Stimulated activated CD8-positive, alpha-beta memory T cell treated with anti-CD3 and anti-CD28 coated beads, Interleukin-2, amount 100 ng/mL, for 1 hour (primary cell): ENCODE measurements at places on chromosomes 11 and 22.

- DNase-seq = no peak
Measured at GRCh38 chr11:93604008-93604660, 57.3 kb upstream of the CEP295 start.

DNA sequence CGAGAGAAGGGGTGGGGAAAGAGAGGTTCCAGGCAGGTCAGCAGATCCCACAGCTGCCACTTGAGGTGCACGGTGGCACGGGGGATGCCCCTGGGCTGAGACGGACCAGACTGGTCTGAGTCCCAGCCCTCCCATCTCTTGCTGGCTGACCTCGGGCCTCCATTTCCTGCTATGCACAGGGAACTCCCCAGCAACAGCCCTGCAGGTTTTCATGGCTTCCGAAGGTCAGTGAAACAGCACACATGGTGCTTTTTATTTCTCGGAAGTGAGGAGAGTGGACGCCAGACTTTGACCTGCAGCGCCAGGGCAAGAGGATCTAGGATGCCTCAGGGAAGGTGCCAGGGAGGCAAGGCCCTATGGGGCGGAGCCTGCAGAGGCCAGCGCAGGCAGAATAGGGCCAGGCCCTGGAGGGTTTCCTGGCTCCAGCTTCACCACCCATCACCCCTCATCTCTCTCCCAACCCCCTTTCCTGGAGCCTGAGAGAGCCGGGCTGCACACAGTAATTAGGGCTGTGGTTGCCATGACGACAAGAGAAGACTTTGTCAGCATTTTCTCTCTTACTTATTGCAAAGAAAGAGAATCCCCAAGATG, 29.5 kb downstream of the SLC22A12 start:
- DNase-seq = no peak

DNA sequence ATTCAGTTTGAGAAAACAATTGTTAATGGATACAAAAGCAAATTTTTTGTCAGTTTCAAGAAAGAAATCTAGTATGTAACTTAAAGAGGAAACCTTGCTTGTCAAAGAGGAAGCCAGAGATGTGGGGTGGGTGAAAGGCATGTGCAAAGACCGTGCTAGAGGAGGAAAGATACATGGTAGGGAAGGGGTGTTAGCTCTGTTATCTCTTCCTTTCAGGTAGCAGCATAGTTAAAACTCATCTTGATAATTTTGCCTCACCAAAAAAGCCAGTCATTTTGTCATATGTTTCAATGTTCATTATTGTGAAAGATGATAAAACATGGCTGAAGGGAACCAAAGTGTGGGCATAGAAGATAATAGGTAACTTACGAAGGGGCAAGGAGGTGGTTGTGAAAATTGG, 2.6 kb upstream of the MS4A2 start:
- DNase-seq = no peak

DNA sequence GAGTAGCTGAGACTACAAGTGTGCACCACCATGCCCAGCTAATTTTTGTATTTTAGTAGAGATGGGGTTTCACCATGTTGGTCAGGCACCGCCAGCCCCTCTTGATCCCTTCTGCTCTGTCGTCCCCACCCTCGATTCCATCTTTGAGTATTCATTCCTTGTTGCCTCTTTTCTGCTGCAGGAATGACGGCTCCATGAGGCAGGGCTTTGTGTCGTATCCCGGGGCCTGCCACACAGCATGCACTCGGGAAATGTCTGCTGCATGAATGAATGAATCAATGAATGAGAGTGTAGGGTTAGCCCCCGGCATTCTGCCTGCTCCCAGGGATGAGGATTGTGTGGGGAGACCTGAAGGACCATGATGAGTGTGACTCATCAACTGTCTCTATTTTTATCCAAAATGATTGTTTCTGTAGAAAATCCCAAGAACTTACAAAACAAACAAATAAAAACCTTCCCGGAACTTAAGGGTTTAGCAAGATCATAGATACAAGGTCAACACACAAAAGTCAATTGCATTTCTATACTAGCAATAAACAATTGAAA, 54.6 kb upstream of the SLC22A12 start:
- no peak for DNase-seq

DNA sequence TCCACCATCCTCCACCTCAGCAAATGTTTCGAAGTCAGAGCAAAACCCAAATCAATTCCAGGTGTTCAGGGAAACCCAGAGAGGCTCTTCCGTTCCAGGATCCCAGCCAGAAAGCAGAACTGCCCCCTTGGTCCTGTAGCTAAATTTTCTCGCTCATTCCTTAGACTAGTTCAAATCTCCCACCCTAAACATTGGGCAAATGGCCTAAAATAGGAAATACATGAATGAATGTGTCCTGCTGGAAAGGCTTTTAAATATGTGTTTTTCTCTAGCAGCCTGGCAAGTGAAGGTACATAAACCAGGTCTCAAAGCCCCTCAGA, 89.6 kb downstream of the ETS1 start:
- no peak for DNase-seq

DNA sequence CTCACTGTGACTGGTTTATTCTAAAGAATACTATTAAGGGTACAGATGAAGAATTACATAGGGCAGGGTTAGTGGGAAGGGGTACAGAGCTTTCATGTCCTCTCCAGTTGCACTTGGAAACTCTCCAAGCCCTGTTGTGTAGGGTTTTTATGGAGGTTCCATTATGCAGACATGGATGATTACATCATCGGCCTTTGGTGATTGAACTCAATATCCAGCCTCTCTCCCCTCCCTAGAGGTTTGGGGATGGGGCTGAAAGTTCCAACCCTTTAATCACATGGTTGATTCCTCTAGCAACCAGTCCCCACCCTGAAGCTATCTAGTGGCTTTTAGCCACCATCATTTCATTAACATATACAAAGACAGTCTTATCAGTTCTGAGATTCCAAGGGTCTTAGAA, 472.6 kb downstream of the BUD13 start:
- DNase-seq = no peak

GRCh38 chr11:34844463-34845112, 71.6 kb downstream of the APIP start:
- no peak for DNase-seq

DNA sequence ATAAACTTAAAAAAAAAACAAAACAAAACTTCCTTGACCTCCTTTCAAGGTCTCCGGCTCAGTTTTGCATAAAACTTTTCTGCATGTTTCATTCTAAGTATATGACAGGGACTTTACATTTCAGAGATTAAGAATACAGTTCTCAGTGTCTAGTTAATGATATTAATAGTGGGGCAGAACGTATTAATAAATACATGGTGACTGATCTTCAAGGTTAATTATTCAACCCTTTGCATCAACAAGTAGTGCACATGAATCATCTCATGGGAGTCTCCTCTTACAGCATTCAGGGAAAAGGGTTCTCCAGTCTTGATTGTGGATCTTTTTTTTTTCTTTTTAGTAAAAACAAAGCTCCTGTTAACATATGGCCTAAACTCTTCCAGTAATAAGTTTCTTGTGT, 146.8 kb downstream of the KIRREL3 start:
- no peak for DNase-seq

DNA sequence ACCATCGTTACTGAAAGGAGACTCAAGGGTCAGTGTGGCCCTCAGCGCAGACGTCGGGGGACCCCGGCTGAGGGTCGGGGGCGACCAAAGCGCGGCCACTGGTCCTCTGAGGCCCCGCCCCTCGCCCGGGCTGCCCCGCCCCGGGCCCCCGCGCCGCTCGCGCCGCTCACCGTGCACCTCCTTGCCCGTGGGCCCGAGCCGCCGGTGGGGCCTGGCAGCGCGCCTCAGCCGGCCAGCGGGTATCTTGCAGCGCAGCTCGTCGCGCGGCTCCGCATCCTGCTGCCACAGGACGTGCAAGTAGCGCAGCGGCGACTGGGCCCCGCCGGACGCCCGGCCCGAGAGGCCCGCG, 419 bp downstream of the ANKRD54 start:
- no peak for DNase-seq

- DNase-seq = no peak
Measured at GRCh38 chr11:82791779-82792178, 58.1 kb upstream of the FAM181B start.

DNA sequence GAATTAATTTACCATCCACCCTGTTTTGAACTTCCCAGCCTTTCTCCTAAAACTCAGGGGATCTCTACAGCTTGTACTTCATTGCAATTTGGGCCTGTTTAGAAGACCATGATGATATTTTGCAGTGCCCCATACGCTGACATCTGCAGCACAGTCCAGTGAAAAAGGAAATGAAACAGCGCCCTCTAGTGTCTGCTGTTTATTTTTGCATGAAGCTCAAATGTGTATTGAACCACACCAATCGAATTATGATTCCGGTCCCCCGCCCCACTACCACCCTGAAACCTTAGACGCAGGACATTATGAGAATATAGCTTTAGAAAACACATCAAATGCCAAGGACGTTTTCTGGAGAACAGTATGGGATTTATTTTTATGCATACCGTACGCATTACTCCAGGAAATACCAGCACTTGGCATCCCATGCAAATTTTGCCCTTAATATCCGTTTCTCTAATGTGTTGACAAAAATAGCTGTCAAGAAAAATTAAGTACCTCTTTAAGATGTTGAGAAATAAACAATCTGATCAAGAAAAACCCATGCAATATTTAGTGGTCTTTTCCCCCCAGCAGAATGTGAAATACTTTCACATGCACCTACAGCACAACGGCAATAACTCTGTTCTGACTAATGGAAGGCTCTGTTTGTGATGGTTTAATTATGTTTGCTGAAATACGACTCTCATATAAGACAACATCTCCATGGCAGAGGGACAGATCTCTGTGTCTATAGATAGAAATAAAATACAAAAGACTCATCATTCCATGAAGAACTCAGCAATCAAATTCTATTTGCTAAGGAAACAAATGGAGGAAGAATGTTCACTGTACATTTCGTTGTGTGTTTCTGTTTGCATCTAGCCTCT, 93.9 kb downstream of the TECTA start:
- DNase-seq = peak; percentile 23

DNA sequence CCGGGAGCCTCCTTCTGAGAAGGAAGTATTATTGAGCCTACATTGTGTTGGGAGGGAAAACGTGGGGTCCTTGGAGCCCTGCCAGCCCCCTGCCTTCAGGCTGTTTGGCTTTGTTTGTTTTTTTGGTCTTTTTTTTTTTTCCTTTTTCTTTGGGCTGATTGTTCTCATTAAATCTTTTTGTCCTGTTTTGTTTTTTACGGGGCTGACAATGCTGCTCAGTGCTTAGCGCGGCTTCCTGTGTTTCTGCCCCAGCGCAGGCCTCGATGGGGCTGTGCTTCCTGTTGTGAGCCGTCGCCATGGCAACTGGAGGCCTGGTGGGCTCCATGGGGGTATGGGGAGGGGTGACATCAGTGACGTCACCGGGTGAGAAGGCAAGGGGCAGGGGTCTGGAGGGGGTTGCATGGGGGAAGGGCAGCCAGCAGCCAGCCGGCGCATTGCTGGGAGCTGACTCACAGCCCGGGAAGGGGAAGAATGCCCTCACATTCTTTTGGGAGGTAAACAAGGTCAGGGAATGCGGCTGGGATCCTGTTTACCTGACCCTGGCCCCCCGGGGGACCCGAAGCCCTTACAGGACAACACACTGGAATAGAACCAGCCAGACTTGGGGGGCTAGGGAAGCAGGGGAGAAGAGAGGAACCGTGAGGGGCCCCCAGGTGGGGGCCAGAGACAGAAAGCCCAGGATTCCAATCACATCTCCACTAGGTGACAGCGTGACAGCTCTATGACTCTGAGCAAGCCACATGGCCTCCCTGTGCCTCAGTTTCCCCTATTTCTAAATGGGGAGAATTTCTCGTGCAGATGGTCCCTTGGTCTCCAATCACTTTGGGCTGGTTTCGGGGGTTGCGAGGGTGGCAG, 22.2 kb upstream of the CBX7 start:
- DNase-seq = peak; percentile 59
